ENCODE measurements at places on chromosomes 2 and 18.

DNA sequence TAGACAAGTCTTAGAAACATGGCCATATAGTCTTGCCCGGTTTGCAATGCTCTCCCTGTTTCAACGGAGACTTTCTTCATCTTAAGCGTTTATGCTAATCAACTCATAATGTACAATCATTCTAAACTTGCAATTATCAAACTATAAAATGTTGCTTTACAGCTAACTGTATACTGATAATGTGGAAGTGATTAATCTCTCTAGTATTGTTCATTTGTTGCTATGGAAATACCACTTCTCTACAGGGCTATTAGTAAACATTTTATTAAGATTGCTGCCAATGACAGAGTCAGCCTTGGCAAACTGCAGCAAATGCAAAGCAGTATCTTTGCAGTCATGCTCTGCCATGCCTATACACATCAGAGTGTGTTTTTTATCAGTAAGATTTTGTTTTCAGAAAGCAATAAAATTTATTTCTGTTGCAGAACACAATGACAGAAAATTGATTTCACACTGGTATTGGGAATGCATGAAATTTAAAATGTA is 1201.8 kb upstream of the CDH2 start:
- no peak for DNase-seq

- DNase-seq, result no peak
Observed at GRCh38 chr2:70116936-70117552, 29.8 kb downstream of the PCBP1 start.

DNA sequence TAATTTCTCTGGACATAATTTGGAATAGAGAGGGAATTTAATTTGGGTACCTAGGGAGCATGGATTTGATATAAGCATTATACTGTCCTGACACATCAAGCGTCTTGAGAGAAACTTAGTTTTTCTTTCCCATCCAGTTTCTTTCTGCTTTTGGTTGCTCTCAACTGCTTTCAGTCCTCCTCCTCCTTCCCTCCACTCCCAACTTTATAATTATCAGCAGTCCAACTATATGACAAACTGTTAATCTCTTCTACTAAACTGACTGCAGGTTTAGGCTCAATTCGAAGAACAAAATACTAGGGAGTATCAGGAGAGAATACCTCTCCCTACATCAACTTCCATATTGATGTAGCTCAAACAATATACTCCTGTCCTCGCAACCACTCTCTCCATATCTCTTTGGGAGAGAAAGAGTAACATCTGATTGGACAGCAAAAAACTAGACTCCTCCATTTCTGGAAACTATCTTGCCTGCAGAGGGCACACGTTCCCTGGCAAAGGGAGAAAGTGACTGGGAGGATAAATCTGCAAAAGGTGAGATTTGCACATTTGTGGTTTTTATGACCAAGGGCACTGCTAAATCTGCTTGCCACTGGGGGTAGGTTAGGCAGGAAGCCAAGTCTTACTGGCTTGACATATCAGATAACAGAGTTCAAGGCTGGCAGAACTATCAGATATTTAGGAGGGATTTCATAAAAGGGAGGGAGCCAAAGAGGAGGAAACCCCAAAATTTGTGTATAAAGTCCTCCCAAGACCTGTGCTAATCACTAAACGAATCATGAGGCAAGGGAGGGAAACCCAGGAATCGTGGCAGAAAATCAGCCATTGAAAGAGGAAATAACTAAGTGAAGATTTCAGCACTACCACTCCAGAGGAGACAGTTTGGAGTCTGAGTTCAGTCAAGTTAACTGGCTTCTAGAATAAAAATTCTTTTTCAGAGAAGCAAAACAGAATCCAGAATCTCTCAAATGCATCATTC is 40.0 kb downstream of the ICA1L start:
- peak; percentile 19 for DNase-seq

- no peak for DNase-seq
Observed at GRCh38 chr2:165839610-165840009, 45.6 kb upstream of the GALNT3 start.

DNA sequence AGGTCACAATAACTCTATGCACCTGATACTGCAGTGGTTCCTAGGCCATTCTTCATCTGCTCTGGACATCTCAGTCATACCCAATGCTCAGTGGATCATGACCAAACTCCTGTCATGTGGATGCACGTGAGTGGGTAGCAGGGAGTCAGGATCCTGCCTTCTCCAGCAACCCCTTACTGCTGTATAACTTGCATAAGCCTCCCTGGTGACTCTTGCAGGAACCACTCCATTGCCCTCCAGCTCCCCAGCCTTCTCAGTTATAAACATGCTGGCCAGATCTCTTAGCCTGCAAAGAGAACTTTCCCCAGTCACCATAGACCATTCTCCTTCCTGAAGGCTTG is 98.6 kb upstream of the ZNF397 start:
- DNase-seq, result no peak

GRCh38 chr2:43212216-43212835 is 14.1 kb downstream of the ZFP36L2 start:
- no peak for DNase-seq

- no peak for DNase-seq
Observed at GRCh38 chr2:54895730-54896129, 154.5 kb downstream of the RTN4 start.

- no peak for DNase-seq
Observed at GRCh38 chr2:180523621-180524340, 456.6 kb upstream of the UBE2E3 start.

GRCh38 chr2:221042926-221043325 is 529.2 kb downstream of the EPHA4 start:
- no peak for DNase-seq

DNA sequence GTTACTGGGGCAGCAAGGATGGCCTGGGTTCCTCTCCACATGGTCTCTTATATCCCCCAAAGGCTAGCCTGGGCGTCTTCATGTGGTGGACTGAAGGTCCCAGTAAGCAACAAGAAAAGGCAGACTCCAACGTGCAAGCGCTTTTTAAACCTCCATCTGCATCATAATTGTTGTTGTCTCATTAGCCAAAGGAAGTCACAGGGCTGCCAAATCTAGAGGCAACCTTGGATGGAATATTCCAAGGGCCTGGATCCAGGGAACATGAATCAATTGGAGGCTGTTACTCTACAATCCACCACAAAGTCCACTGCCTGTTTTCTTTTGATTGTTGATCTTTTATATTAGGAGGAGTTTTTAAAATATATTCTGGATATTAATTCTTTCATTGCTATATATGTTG is 118.8 kb downstream of the SH3RF3 start:
- DNase-seq, result no peak

DNA sequence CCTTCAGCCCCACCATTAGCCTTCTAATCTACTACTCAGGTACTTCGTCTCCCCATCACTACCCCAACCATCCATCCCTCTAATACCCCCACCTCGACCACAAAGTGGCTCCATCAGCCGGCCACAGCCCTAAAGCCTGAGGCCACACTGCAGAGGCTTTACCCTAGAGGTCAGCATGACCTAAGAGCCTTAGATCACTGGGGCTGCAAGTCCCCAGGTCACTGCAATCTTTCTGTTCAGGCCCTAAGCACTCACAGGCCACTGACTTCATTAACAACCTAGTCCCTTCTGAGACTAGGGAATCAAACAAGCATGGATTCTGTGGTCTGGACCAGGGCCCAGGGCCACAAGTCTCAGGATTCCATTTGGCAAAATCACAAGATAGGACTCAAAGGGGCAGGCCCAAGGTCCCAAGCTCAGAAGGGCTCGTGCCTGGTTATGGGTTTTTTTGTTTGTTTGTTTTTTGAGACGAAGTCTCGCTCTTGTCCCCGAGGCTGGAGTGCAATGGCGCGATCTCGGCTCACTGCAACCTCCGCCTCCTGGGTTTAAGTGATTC is 37.0 kb upstream of the PKDCC start:
- no peak for DNase-seq

DNA sequence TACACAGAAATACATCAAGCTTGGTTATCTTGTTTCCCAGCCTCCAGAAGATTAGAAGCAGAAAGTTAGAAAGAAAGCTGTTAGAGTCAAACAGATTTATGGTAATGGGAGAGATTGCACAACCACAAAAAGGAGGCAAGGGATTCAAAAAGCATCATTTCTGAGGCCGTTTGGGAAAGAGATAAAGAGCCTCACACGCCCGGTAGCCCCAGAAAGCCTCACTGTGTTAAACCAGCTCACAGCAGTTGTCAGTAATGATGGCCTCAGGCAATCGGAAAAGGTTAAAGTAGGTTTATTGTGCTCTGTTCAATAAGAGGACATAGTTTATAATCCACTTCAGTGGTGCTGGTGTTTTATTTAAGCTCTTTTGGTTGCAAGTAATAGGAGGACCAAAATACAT is 111.3 kb downstream of the DCC start:
- DNase-seq, result no peak

GRCh38 chr2:173959358-173959884 is 5.8 kb downstream of the SP3 start:
- no peak for DNase-seq

DNA sequence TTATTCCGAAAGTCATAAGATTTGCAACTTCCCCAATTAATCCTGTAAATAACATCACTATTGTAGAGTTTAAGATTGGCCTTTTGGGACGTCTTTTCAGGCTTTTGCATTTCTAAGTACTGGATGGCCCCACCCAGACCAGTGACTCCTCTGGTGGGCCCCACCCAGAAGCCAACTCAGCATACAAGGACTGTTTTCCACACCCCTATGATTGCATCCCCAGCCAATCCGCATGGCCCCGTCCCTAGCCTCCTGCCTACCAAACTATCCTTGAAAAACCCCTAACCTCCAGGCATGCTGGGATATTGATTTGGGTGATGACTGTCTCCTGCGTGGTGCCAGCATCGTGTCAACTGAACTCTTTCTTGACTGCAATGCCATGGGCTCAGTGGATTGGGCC is 24.5 kb upstream of the TGIF1 start:
- no peak for DNase-seq

DNA sequence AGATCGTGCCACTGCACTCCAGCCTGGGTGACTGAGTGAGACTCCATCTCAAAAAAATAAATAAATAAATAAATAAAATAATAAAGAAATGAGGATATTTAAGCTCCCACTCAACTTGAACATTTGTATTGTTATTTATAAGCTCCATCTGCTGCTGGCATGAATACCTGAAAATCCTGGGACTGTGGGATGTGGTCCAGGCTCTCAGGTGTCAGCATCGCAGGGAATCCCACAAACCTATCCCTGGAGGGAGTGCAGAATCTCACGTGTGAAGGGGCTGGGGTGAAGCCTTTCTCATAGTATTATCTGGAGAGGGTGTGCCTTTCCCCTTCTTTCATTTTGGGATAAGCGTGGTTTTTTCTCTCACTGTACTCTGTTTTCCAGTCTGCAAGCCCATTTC is 47.4 kb upstream of the POLE4 start:
- no peak for DNase-seq

GRCh38 chr2:34806396-34806795 is 1207.3 kb upstream of the FAM98A start:
- no peak for DNase-seq

- DNase-seq, result peak; percentile 34
Observed at GRCh38 chr2:108988796-108989713, at the start of gene EDAR. EDAR (minus strand) TSS chr2:108989220; CDS start chr2:108931014, 58,206 bp downstream.

DNA sequence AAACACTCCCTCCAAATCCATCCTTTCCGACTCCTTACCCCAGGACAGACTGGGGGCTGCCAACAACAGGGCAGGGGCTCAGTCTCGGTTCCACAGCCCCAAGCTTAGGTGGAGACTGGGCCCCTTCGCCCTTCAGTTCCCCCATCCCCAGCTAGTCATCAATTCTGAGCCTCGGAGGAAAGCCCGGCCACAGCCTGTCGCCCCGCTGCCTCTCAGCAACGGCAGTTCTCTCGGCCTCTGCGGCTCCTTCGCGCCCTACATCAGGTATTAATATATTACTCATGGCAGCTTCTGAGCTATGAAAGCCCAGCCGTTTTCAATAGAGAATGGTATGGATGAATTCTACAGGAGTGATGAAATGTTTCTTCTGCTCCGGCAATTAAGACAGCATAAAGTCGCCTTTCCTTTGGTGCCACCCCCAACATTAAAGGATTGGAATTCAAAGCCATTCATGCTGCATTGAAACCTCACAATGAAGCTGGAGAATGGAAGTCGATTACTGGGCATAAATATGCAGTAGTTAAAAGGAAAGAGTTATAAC is 2.8 kb downstream of the HDAC4 start:
- no peak for DNase-seq

DNA sequence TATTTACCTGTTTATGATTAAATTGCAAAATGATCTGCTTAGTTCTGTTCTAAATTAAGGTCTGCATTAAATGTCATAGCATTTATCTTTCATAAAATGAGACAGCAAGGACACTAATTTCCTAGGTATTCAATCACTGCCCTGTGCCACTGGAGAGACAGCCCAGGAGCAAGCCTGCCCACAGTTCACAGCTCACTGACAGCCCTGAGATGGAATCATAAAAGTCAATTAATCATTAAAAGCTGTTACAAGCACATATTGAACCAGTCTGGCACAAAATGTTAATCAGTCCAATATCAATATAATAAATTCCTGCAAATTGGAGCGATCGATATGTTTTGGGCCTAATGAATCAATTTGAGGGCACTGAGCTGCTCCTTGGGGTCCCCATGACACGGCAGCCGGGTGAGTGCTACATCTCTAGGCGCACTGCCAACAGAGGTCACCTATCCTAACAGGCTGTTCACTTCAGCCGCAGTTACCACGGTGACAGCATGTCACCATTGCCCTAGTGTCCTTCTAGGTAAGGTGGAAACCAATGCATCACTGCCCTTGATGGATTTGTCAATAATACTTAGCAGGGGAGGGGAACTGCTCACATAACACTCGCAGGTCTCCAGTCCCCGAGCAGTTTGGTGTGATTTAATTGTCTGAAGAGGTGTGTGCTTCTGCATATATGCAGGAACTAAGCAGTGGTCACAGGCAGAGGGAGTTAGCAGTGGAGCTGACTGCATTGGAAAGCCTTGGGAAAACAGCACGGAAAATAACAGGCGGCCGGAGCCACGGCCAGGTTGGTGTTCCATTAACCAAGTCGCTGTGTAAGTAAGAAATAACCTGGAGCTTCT is 47.3 kb downstream of the POU3F3 start:
- DNase-seq, result no peak

DNA sequence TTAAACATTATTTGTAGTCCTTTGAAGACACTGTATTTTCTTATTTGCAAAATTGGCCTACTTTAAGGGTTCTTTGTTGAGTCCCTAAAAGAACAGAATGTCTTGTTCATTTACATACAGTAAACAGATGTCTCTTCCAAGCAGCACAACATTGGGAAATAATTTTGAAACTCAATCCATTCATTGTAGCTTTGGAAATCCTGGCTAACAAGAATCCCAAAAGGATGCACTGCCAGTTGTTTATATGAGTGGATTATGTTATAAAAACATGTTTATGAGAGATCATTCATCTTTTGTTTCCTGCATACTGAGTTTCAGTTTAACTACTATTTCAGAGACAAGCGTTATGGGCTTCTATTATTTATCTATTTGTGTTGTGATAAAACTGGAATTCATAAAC is 499.3 kb downstream of the PID1 start:
- DNase-seq, result no peak

DNA sequence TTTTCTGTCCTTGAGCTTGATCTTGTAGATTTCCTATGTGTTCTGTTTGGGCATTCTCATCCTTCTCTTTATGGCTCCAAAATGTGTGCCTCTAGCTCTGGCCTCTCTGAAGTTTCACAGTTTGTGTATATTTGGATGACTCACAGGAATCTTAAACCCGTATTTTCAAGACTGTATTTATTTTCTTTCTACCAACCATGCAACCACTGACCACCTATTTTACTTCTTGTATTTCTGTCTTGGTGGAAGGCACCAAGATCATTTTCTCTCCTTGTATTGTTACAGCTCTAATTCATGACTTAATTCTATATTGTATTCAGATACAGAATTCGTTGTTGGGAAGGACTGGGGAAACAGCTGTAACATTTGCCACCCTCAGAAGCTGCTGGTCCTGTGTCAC is 39.5 kb downstream of the ACSL3 start:
- DNase-seq, result no peak
